ENCODE measurements at places on chromosomes 3 and 15.
A peak's percentile ranks its signal among the peaks of the same experiment; 100 is the strongest.

- no peak for DNase-seq
These were observed 714 bp downstream of the GNAT1 start for GRCh38 chr3:50192124-50192523.

GRCh38 chr3:44210967-44211366, 30.7 kb upstream of the TOPAZ1 start:
- no peak for DNase-seq

GRCh38 chr3:8982509-8982908, 19.2 kb upstream of the RAD18 start:
- DNase-seq, result no peak

GRCh38 chr3:113277941-113278598, 66.7 kb downstream of the BOC start:
- DNase-seq, result no peak

DNA sequence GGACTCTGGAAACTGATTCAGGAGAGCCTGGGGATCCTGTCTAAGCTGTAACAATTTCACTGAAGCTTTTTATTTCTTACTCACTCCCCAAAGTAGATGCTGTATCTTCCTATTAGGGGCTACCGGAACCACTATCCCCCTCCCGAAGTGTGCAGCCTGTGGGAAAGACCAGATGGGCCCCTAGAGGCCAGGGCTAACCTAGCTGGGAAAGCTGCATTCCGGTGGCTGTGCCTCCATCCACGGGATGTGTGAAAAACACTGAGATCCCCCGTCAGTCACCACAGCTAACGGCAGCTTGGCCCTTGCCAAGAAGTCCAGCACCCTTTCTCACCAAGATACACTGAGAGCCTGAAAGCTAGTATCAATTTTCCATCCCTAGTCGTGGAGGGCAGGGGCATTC, 3.1 kb downstream of the SSUH2 start:
- DNase-seq, result no peak

- no peak for DNase-seq
These were observed 81.7 kb downstream of the BTD start for GRCh38 chr3:15683253-15683652.

DNA sequence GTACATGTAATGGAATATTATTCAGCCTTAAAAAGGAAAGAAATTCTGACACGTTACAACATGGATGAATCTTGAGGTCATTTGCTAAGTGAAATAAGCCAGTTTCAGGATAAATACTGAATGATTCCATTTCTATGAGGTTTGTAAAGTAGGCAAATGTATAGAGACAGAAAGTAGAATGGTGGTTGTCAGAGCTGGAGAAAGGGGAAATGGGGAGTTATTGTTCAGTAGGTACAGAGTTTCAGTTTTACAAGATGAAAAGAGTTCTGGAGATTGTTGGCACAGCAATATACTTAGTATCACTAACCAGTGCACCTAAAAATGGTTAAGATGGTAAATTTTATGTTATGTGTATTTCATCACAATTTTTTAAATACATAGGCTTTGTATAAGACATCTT, 60.6 kb downstream of the USP8 start:
- DNase-seq, result no peak

DNA sequence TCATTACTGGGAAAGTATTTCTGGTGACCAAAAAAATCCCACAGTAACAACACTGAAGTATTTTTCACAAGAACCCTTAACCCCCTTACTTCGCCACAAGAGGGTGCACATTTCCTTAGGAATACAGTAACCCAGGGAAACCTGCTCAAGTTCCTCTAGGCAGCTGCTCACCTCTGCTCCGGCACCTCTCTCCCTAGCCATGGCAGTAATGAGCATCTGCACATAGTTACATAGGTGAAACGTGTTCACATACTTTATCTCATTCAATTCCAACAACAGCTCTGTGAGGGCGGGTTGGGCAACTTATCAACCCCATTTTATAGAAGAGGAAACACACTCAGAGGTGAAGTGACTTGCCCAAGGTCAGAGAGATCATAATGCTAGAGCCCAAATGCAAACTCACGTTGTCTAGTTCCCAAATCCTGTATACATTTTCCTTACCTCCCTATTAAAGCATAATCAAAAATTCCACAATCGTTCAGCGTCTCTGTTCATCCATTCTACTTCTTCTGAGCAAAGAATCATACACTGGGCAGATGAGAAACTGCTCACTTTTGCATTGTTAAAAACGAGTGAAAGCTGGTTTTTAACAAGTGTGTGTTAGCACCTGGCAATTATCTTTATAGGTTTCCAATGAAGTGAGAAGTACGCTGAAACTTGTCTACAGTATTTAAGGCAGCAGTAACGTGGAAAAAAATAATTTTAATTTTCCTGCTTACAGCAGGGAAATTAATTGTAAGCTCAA, 90.7 kb downstream of the IGF2BP2 start:
- peak; percentile 65 for DNase-seq

- no peak for DNase-seq
These were observed 255.6 kb downstream of the MAGI1 start for GRCh38 chr3:65783117-65783516.

GRCh38 chr3:172846706-172847105, 96.2 kb downstream of the ECT2 start:
- DNase-seq, result no peak

DNA sequence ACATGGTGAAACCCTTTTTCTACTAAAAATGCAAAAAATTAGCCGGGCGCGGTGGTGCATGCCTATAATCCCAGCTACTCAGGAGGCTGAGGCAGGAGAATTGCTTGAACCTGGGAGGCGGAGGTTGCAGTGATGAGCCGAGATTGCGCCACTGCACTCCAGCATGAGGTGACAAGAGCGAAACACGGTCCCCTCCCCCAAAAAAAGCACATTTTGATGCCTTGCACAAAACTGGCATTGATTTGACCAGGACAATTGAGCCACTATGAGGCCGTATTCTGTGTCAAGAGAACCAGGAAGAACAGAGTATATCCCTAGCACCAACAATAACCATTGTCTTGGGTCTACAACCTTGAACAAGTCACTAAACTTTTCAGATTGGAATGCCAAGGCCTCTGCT, 50.6 kb downstream of the SH3BP5 start:
- no peak for DNase-seq

GRCh38 chr3:153260681-153261080, 98.7 kb downstream of the RAP2B start:
- no peak for DNase-seq

DNA sequence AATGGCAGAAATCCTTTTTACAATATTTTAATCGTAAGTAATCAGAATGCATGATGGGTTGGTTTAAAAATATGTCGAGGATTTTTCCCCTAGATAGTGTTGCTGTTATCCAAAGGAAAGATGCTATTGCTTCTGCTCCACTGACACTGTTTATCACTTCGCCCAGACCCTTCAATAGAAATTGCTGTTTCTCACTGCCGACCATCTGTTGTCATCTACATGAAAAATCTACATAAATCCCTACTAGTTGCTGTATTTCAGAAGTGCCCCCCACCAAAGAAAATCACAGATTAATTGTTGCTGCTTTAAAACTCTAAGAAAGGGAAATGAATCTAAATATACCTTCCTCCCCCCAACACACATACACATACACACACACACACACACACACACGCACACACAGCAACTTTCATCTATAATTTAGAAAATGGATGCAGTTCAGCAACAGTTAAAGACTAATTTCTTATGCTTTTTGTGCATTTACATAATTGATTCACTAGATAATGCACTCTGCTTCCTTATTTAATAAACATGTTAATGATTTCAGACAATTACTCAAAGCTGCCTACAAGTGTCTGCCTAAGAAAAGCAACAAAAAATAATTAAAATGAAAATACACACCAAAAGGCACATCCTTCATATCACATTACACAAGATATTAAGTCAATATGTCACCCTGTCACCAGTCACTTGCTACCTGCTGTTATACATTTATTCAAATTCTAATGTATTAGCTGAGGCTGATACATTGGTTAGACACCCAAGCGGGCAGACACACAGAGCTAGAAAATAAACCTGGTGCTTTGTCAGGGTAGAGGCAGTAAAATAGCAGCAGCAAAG, 82.8 kb downstream of the RORA start:
- no peak for DNase-seq

DNA sequence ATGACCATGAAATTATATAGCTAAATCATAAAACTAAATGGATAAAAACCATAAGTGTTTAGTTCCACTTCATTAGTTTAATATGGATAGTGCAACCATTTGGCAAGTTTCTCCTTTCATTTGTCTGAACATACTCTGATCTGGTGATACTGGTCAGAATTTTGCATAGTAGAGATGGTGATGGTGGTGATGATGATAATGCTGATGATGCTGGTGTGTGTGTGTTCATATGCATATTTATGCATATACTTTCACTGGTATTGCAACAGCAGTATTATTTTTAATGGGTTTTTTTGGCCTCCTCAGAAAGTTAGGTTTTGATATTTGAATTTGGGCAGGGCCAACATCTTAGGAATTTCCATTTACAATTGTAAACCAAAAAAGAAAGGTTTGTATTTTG, 76.4 kb downstream of the SLMAP start:
- no peak for DNase-seq

GRCh38 chr3:41080141-41080540, 119.2 kb upstream of the CTNNB1 start:
- no peak for DNase-seq

- no peak for DNase-seq
These were observed 371.4 kb downstream of the ROBO2 start for GRCh38 chr3:77411334-77411733.

DNA sequence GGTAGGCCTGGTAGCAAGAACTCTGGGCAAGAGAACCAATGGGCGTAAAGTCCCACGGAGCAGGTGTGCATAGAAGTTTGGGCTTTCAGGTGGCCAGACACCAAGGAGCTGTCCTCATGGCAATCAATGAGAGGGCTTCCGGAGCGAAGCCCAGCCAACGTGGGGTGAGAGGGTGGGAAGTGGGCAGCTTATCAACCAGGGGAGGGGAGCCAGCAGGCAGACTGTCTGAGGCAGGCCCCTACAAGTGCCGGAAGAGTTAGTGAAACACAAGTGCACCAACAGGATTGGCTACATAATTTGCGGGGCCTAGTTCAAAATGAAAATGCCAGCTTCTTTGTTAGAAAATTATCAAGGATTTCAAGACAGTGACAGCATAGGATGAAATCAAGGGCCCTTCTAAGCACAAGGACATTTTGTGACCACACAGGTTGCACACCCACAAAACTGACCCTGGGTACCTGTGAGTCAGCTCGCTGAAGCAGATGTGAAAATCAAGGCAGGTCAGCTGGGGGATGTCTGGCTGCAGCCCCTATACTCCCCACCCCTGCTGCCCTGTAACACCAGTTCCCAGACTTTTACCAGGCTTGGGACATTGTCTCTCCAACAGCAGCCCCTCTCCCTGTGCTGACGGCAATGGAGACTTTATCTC, 102.1 kb upstream of the ETV5 start:
- DNase-seq, result no peak

DNA sequence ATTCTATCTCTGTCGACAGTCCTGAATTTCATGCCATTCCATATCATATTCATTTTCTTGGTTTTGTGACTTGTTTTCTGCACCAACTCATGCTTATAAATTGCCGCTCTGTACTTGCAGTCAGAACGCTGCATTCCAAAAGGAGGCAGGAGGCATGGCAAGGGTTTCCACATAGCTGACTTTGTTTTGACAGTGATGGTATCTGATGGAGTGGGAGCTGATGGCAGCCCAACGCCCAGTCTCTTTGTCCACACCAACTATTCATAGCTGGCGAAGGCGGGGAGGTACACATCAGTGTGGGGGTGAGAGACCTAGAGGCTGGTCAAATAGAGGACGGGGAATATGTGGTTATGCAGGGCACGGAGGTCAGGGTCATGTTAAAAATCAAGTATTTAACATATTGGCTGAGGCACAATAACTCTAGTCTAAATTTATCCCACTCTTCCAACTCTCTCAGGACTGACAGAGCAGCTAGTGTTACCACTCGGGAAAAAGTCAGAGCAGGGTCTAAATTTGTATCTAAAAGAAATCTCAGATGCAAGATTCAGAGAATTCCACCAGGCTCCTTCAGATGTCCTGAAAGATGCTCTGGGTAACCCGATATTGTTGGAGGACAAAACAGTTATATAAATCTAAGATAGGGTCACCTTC, 67.8 kb upstream of the ATP13A3 start:
- no peak for DNase-seq

DNA sequence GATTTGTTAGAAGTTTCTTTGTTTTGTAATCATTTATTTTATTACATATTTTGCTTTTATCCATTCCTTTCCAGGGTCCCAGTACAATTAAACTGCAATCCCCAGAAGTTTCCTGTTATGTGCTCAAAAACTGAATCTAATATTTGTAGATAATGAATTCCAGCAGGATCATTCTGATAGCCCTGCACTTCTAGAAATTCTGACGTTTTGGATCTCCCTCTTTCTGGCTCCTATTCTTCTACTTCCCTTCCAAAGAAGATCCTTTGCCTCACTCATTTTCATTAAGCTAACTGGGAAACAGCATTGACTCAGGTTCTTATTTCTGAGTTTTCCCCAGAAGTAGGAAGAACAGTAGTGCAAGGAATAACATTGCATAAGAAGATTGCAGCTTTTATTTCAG, 9.9 kb downstream of the P3H2 start:
- no peak for DNase-seq

- no peak for DNase-seq
These were observed 44.6 kb downstream of the BDH1 start for GRCh38 chr3:197511130-197511529.

DNA sequence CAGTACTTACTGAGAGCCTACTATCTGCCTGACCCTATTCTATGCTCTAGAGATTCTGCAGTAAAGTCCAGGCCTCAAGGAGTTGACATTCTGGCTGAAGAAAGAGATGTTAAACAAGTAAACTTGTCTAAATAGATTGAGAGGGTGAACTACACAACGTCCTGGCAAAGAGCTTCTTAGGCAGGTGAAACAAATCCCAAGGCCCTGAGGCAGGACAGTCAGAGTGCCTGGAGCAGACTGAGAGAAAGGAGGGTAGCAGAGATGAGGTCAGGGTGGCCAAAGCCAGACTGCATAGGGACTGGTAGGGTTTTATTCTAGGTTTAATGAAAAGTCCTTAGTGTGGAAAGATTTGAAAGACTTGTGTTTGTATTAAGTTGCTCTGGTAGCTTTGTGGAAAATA, 84.5 kb upstream of the ATP11B start:
- DNase-seq, result no peak

GRCh38 chr3:42019953-42020260, 58.0 kb upstream of the ULK4 start:
- DNase-seq, result no peak

DNA sequence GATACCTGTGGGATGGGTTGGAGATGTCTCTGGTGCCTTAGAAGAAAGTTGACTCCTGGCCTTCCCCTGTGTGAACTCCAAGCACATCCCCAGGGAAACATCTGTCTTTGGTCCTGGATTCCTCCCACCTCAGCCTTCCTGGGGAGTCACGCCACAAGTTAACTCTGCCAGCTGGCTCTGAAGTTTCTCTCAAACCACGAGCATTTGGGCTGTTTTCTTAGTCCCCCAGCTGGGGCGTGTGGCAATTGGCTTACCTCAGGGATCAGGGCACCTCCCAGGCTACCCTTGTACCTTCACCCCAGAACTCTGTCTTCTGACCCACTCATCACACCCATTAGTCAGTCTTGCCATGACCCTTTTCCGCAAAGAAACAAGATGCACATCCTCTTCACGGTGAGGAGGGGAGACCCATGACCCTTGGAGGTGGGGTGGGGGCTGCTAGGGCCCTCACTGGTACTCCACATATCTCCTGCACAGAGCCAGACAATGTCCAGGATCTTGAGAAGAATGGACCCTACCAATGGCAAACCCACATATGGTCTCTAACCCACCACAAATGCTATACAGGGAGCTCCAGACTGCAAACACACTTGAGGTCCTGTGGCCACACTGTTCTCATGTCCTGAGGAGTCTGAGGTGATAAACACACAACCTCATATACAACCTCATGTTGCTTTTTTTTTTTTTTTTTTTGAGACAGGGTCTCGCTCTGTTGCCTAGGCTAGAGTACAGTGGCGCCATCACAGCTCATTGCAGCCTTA, 3.9 kb downstream of the NEIL1 start:
- no peak for DNase-seq

All from WTC11 (cell line).